ENCODE measurements at places on chromosomes 1 and 21.
A peak's percentile ranks its signal among the peaks of the same experiment; 100 is the strongest.

DNA sequence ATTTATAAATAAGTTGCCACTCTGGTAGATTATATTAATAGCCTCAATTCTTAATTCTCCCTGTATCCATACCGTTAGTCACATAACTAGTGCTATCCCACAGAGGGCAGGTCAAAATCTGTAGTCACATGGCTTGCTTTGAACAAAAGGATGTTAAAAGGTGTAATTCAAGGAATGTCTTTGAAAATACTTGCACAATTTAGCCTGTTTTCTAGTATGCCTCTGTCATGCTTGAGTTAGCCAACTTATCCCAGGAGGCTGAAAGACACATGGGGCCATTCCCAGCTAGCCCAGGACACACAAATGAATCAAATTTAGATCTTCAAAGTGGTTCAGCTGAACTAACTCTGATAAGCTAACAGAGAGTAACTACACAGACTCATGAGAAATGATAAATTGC, 758.5 kb upstream of the NEGR1 start:
- DNase-seq = no peak

DNA sequence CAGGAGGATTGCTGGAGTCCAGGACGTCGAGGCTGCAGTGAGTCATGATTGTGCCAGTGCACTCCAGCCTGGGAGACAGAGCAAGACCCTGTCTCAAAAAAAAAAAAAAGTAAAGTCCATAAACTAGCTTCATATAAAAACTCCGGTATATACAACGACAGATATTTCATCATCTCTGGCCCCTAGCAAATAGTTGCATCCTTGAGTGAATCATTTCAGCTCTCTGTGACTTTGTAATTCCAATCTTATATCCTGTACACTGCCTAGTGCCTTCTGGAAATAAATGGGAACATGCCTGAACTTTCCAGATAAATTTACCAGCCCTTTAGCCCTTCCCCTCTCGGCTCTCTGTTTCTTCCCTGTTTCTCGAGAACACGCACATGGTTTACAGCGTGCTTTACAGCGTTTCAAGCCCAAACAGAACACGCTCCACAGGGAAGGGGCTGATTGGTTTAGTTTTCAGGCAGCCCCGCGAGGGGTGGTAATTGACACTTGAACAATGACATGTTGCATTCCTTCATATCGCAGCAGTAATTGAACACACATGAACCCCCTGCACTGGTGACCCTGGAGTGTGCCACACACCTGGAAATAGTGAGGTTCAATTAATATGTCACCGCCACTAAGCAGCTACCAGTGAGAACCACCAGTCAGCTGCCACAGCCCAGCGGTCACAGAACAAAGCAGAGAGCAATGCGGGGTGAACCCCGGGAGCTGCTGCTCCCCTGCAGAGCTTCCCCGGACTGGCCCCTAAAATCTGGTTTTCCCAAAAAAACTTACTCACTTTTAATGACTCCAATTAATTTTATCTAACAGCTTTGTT, 35.7 kb upstream of the SIM2 start:
- no peak for DNase-seq

DNA sequence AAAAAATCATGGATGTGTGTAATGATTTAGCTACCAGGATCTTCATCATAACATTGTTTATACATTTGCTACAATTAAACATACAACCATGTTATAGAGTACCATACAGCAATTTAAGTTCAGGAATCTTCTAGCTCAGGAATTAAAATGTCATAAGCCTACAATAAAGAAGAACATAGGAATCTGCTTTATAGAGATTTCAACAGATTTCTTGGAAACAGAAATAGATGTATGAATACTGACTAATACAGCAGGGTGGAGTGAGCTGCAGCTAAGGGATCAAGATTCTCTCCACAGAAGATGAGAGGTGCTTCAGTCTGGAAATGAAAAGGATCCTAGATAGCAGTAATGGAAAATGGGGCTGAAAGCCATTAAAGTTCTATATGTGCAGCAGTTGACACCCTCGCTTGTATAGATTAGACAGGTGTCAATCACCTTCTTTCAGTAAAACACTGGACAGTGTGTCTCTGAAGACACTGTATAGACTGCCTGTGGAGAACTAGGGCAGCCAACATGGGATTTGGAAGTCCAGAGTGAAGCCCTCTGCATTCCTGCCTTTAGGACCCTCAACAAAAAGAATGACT, 73.9 kb downstream of the DNTTIP2 start:
- no peak for DNase-seq

DNA sequence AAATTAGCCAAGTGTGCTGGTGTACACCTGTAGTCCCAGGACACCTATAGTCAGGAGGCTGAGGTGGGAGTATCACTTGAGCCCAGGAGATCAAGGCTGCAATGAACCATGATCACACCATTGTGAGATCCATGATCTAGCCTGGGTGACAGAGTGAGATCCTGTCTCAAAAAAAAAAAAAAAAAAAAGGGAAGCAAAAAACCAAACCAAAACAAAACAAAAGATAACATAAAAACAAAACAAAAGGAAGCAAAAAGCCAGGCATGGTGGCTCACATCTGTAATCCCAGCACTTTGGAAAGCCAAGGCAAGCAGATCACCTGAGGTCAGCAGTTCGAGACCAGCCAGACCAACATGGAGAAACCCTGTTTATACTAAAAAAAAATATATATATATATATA, 9.4 kb upstream of the AKR1A1 start:
- no peak for DNase-seq

DNA sequence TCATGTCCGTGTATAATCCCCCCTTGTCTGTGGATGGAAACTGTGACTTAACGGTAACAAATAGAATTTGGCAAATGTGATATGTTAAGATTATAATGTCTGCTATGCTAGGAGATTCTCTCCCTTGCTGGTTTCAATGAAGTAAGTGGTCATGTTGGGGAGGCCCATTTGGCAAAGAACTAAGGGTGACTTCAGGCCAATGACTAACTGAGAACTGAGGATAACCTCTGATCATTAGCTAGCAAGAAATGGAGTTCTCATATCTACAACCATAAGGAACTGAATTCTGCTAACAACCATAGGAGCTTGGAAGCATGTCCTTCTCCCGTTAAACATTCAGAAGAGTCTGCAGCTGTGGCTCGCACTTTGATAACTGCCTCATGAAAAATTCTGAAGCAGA, 2.3 kb downstream of the IFI44L start:
- DNase-seq = no peak

- DNase-seq = peak; percentile 47
These were observed 285.3 kb downstream of the CAMTA1 start for GRCh38 chr1:7070389-7071029.

GRCh38 chr1:97050506-97050905, 328.9 kb downstream of the PTBP2 start:
- no peak for DNase-seq

DNA sequence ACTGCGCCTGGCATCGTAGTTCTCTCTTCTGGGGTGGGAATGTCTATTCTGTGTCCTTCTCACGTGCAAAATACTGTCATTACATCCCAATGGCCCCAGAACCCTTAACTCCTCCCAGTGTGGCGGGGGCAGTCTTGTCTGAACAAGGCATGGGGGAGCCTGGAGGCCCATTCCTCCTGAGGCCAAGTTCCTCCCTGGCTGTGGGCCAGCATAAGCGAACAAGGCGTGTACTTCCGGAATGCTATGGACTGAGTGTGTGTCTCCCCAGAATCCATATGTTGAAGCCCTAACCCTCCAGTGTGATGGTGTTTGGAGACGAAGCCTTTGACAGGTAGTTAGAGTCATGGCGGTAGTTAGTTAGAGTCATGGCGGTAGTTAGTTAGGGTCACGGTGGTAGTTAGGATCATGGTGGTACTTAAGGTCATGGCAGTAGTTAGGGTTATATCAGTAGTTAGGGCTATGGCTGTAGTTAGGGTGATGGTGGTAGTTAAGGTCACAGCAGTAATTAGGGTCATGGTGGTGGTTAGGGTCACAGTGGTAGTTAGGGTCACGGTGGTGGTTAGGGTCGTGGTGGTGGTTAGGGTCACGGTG, 71.0 kb downstream of the PRKCZ start:
- no peak for DNase-seq

- DNase-seq = no peak
These were observed 20.8 kb upstream of the C1orf159 start for GRCh38 chr1:1136547-1137230.

- DNase-seq = no peak
These were observed 48.8 kb downstream of the SLC9C2 start for GRCh38 chr1:173554089-173554488.

GRCh38 chr1:221487781-221488524, 253.9 kb downstream of the DUSP10 start:
- no peak for DNase-seq

DNA sequence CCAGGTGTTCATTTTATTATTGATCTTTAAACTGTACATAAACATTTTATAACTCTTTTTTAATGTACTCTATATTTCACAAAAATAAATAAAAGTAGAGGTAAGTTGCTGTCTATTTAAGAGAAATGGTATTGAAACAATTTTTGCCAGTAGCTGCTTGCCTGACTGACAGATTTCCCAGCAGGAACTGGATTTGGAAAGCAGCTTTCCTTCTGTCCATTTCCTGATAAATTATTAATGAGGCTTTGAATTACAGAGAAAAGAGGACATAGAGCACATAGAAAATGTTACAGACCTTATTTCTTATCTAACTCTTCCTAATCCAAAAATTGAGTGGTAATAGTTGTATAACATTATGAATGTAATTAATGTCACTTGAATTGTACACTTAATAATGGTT, 79.7 kb upstream of the BCL10 start:
- DNase-seq = no peak

DNA sequence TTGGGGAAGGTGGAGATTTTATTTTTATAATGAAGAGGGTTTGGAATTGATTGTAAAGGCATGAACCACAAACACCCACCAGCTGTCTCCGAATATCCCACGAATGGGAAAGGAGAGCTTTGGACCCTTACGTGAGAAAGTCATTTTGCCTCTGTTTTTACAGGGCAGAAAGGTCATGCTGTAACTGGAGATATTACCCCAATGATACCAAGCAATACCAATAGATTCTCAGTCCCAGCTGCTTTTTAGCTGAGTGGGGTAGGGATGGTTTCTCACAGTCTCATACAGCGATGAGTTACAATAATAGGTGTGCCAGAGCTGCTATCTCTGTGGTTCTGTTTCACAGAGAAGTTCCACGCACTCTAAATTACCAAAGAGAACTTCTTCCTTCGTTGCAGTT, 8.8 kb upstream of the F3 start:
- DNase-seq = no peak

GRCh38 chr1:232853994-232854797, 49.0 kb downstream of the MAP10 start:
- no peak for DNase-seq

GRCh38 chr1:88549536-88549935, 134.5 kb upstream of the PKN2 start:
- no peak for DNase-seq

- no peak for DNase-seq
These were observed 33.5 kb upstream of the LAPTM5 start for GRCh38 chr1:30790850-30791778.

- no peak for DNase-seq
These were observed 12.9 kb upstream of the DISC1 start for GRCh38 chr1:231613419-231614349.

GRCh38 chr21:14864211-14865021, 200.4 kb downstream of the NRIP1 start:
- DNase-seq = peak; percentile 23

DNA sequence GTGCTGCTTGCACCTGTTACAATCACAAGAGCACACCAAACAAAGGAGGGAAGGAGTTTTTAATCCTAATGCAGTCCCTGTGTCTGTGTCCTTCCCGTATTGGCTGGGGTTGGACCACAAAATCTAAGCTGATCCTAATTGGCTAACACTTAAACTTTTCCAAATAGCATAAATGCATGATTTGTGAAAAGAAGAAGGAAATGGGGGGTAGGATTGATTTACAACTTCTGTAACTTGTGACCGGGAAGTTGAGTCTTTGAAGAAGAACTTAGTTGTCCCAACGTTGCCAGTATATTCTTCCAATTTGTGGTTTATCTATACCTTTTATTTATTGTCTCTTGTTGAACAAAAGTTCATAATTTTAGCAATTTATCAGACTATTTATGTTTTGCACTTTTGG, 11.8 kb upstream of the IPP start:
- DNase-seq = no peak

GRCh38 chr1:151510957-151511635, at the start of gene CGN:
Gene CGN, plus strand, starts transcription at chr1:151511387. Its CDS starts 7,133 bp downstream, at chr1:151518520.
- DNase-seq = peak; percentile 87

DNA sequence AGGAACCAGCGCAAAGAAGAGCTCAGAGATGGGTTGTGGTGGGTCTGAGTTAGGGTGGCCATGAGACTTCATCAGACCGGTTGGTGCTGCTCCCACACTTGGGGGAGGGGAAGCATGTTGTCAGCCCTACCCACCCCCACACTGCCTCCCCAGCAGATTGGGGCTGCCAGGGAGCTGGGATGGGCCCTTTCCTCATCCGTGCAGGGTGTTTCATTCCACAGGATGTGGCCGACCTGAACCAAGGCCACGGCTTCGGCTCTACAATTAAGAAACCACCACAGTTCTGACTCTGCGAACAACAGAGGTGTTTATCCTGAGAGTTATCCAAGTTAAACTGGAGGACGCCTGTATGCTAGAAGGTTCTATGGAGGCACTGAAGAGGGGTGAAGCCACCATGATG, 171.2 kb downstream of the ETS2 start:
- DNase-seq = no peak

DNA sequence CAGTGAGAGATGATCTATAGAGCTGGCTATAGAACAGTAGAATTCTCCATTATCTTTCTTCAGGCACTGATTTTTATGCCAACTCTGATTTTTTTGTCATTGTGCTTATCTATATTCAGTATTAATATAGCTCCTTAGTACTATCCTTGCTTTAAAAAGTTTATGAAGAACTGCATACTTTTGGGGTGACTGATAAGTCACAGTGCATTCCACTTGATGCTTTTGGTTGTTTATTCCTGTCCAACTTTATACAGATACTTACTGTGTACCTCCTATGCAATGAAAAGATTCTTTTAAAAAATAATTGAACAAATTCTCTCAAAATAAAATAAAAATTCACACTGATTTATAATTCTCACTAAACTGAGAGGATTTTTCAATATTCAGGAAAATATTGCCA, 71.6 kb downstream of the COL24A1 start:
- DNase-seq = no peak

GRCh38 chr1:206843626-206844025, 21.8 kb upstream of the IL20 start:
- DNase-seq = no peak

DNA sequence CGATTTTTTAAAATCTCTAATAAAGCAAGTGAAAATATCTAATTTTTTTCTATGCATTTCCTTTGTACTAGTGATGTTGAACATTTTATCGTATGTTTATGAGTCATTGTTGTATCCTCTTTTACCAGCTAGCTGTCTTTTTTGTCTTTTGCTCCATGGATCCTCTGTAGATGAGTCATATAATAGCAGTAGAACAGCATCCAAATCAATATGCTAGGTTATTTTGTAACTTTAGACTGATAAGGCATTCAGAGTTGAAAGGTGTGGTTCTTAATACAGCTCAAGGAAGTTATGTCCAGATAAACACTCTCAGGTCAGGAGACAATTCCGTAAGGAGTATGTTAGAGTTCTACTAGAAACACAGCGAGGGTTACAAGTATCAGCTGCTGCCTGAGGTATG, 31.9 kb downstream of the MAP10 start:
- DNase-seq = no peak

- peak; percentile 72 for DNase-seq
These were observed 100.9 kb upstream of the RUNX3 start for GRCh38 chr1:25030674-25031589.

All from activated CD8-positive, alpha-beta memory T cell treated with anti-CD3 and anti-CD28 coated beads, Interleukin-2, amount 50 U/mL, for 4 hours (primary cell).